ENCODE measurements at places on chromosomes 12 and 14. TPM values are rescaled to one million over a fixed set of nuclear protein-coding genes. Genes with fewer than 3 reads are reported as not detected.

DNA sequence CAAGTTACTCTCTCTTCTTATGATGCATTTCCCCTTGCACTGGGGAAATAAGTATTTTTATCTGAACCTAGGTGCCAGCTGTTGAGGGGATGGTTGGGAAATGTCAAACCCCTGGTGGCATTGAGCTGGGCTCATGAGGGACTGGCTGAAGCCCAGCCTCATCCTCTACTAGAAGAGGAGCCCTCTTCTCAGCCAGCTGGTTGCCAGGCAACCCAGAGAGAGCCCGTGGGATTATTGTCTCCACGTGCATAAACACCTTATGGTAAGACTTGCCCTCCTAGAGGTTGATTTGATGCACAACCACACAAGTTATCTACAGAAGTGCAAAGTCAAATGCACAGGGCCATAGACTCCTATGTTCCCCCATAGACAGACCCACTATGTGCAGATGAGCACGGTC is 89.8 kb downstream of the WSCD2 start:
- DNase-seq: no peak

Gene TBC1D30
- total RNA-seq: 0.66 TPM

Gene SPTB
- 2.5 TPM for total RNA-seq

DNA sequence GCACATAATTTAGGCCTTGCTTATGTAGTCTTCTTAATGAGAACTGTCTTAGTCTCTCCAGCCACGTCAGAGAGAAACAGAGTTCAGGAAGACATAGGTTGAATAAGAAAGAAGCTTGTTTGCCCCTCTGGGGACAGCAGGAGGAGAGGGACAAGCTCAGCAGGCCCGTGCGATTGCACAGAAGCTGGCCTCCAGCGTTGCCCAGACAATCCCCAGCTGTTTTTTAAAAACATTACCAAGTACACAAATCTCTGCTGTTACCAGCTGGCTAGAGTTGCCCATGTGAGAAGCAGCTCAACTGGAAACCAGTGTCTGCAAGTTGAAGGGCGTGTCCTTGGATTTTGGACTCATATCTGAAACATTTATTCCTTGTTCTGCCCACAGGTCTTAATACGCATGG is 232.6 kb downstream of the EFCAB11 start:
- no peak for DNase-seq

- no peak for DNase-seq
Observed at GRCh38 chr14:105023791-105024480, 3.1 kb upstream of the CDCA4 start.

Gene TCL1A
- total RNA-seq: not detected
